Germinal center (tissue), 1 donor: ENCODE measurements at places on chromosomes 16 and 17.
A peak's percentile ranks its signal among the peaks of the same experiment; 100 is the strongest.

DNA sequence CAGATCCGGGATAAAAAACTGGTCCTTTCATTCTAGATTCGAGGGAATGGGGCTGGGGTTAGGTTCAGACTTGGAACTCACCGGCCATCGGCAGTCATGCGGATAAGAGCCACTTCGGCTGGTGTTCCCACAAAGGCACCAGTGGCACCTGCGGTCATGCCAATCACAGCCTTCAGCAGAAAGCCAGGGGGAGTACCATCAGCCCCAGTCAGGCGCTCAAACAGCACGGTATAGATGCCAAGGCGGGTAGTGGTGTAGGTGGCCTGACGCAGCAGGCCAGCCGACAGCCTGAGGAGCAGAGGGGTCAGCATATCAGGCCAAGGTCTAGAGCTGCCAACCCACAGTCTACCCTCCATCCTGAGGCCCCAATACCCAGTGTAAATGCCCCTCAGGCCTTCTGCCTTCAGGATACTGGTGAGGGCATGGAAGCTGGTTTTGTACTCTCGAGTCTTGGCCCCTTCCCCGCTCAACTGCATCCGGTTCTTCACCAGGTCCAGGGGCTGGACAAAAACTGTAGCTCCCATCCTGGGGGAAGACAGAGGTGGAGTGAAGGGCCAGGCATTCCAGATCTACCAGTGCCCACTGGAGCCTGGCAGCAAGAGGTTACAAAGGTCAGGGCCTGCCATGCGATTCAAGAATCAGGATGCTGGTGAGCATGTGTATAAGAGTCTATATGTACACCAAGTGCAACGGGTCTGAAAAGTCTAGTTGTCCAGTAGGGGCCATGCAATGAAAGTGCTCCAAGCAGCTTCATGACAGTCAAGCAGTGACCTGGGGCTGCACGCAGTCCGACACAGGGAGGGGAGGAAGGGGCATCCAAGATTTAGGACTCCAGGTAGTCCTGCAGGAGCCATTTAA, 929 bp downstream of the SLC25A11 start:
- DNase-seq = peak; percentile 1

- DNase-seq = no peak
Measured at GRCh38 chr16:65773301-65773874, 593.1 kb upstream of the CDH5 start.

- DNase-seq = no peak
Measured at GRCh38 chr17:44952946-44953475, 5.4 kb upstream of the KIF18B start.

DNA sequence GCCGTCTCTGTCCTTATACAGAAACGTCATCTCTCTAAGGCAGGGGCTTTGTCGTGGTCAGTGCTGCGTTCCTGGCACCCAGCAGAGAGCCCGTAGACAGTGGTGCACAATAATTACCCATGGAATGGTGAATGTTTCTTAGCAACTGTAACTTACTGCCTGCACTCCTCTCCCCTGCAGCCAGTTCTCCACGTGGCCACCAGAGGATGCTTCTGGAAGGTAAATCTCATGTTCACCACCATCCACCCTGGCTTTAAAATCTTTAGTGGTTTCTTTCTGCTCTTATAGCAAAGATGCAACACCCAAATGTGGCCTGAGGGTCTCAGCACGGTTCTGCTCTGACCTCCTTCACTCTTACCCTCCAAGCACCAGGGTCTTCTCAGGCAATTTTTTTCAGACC, 150.8 kb downstream of the GRIN2A start:
- DNase-seq = no peak

DNA sequence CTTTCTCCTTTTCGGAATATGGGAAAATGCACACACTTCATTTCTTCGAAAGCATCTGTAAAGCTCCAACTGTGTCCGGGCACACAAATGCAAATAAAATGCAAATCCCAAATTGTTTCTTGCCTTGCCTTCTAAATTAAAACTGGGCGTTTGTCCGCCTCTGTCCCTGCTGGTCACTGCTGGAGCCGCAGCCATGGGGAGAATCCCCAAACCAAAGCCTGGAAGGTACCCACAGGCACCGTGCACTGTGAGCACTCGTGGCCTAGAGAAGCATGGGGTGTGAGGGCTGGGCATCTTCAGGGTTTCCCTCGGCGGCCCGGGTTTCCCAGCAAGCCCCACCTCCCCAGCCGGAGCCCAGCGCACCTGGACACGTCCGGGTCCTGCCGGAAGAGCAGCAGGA, 2.9 kb downstream of the SLC47A2 start:
- DNase-seq = no peak
